NCI-H1436 treated with DMSO at 0.1 percent for 48 hours (cell line): ENCODE measurements at places on chromosomes 16 and 17.

DNA sequence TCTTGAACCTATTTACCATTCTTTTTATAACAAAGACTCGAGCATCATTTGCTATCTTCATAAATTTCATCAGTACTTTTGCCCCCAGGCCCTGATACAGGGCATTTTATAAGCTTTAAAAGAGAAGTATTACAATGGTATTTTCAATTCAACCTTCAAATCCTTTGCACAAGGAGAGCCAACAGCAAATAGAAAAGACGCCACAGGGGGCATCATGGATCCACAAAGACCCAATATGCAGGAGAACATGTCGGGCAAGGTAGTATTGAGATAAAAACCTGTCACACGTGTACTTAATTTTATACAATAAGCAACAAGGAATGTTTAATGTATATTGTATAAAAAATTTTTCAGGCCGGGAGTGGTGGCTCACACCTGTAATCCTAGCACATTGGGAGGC is 10.2 kb downstream of the MAP3K14 start:
- DNase-seq = no peak

DNA sequence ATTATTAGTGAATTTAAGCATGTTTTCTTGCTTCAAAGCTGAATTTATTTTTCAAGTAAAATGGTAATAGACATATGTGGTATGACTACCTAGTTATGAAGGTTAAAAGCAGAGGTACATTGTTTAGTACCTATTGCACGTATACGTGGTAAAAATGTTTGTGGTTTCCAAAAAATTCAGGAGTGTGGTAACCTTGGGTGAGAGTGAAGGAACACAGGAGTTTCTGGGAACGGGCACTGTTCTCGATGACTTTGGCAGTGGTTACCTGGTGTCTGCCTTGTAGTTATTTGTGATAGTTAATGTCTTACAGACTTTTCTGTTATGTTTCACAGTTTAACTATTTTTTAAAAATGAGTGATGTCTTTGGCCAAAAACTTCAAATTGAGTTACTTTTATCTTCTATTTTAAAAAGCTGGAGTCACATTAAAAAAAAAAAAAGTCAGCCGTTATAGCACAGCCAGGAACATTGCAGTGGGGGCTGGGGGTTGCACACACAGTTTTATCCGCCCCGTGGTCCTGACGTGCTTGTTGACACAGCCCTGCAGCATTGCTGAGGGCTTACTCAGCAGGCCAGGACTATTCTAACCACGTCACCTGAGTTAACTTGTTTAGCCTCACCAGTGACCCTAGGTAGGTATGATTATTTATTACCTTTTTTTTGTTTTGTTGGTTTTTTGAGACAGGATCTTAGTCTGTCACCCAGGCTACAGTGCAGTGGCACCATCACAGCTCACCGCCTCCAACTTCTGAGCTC is 10.9 kb downstream of the JPT2 start:
- DNase-seq = no peak

GRCh38 chr16:84754956-84755672 is 55.3 kb downstream of the USP10 start:
- DNase-seq = no peak

DNA sequence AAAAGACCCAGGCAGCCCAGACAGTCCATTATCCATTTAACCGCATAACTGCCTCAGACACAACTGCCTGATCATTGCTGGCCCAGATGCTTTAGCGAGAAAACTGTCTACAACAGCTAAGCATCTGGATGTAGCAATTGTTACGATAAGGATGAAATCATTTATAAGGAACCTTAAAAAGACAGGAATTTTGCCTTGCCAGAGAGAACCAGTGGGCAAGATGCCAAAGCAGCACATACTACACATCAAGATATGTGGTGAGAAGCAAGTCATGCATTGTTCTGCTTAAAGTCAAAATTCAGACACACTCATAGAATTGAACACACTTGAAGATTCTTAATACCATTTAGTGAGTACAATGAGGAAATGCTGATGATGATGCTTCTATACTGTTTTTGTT is 1525.3 kb downstream of the CDH8 start:
- no peak for DNase-seq

DNA sequence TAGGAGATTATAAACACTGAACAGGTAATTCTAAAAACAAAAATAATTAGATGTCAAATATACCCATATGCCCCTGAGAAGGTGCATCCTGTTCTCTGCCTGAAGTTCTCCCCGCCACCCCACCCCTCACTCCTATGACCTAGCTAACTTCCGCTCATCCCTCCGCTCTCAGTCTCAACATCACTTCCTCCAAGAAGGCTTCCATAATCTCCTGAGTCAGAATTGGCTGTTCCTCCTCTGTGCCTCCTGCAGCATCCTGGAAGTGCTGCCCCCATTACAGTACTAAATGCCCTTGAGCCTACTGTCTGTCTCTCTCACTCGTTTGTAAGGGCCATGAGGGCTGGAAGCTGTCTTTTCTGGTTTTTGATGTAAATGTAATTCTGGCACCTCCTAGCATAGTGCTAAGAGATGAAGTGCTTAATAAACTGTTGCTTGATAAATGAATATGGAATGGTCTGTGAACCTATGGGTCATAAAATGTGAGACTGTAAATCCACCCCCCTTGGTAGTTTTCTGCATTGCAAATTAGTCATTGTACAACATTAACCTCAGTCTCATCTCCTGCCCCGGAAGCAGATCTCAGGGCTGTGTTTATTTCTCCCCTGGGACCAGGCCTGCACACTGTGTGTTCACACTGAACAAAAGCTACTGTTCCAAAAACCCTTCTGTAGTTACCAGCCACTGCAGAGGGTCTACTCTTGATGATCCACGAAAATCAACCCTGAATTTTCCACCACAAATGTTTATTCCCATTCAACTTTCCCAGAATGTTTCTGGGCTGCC is 3.9 kb upstream of the MYO1D start:
- peak; percentile 13 for DNase-seq

DNA sequence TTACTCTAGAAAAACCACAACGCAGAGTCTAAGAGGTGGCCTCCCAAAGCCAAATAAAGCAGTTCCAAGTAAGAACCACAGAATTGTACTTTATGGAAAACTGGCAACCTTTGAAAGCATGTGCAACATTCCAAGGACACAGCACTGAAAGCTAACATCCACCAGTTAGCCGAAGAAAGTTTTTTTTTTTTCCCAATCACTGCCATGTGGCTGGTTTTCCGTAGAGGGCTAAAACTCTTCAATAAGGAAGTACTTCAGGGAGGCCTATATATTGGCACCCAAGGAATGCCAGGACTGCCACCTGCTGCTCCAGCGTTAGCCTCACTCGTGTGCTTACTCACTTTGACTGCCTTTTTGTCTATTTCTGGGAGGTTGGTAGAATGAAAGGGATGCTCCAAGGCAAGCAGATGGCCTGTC is 25.2 kb downstream of the CEP95 start:
- no peak for DNase-seq

DNA sequence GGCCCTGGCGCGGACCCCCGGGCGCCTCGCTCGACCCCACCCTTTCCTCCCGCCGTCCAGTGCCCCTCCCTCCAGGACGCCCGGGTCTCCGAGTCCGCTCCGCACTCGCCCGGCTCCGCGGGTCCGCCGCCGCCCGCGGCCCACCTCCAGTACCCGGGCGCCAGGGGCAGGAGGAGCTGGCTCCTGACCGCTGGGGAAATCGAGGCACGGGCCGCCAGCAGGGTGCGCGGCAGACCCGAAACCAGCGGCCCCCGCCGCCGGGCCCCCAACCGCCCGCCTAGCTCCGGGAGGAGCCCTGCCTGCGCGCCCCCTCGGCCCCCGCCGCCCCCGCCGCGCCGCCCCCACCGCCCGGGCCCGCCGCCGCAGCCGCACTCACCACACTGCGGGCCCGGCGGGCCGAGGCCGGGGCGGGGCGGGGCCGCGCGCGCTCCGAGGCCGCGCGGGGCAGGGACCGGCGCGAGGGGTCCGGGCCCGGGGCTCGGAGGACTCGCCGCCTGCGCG is 333 bp downstream of the MAFG start:
- no peak for DNase-seq

DNA sequence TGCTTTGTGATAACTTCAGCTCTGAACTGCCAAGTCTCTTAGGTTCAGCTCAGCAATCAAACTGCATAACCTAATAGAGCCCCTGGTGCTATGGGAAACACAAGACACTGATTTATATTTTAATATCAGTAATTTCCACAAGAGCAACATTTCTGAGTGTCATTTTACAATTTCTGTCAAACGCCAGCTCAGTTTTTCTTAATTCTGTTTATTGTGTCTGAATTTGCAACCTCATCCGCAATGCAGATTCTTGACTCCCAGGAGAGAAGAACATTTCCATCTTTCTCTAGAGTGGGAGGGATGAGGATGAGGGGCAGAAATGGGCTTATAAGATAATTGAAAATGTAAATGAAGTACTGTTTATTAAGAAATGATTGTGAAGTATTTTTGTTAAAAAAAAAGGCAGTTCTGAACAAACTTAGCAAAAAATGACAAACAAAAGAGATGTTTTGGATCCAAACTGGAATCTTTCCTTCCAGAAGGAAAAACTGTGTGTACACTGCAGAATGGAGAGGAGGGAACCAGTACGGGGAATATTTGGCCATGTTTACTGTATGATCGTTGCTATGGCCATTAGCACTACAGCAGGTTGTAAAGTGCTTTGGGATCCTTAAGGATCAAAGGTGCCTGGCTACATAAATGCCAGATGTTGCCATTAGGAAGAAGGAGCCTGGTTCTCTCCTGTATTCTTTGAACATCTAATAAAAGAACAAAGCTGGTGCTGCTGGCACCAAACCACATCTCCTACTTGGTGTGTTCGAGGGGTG is 7.4 kb upstream of the PMFBP1 start:
- DNase-seq = no peak

DNA sequence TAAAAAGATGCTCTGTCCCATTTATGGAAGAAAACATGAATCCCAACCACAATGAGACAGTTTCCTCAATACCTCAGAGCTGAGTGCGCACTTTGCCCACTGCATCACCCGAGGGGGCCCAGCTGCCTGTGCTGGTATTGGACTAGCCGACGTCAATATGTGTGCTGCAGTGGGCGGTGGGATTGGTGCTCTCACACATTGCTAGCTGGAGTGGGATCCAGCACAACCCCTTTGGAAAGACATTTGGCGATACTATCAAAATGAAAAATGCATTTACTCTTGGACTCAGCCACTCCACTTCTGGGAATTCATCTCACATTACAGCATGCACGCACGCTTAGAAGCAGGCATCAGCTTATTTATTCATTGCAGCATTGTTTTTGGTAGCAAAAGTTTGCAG is 289.2 kb upstream of the FOXF1 start:
- DNase-seq = no peak
